Glutamatergic neuron (in vitro differentiated cells): ENCODE measurements at places on chromosomes 16 and 17.

- DNase-seq: no peak
These were observed 114.6 kb downstream of the PITPNC1 start for GRCh38 chr17:67491681-67492024.

- no peak for DNase-seq
These were observed 219.1 kb upstream of the IRX3 start for GRCh38 chr16:54505549-54506213.

DNA sequence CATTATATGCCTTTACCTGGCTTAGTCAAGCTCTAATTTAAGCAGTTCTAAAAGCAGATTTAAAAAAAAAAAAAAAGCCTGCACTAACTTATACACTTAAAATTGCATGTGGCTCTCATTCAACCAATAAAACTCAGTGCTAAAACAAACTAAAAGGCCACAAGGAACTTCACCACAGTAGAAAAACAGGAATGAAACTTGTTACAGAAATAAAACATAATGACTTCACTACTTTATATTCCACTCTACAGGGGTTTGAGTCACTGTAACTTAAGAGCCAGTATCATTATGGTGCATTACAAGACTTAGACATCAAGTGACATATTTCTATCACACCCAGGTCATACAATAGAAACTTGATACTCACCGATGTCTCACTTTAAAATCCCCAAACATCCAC, 11.1 kb downstream of the CA10 start:
- no peak for DNase-seq

- no peak for DNase-seq
These were observed 159.6 kb downstream of the HS3ST2 start for GRCh38 chr16:22973522-22973921.

- DNase-seq: no peak
These were observed 210.3 kb downstream of the SNX29 start for GRCh38 chr16:12186774-12187335.

- DNase-seq: no peak
These were observed 12.0 kb upstream of the IGFBP4 start for GRCh38 chr17:40431231-40431602.

- no peak for DNase-seq
These were observed 110.1 kb downstream of the ADAMTS18 start for GRCh38 chr16:77324729-77325128.

- no peak for DNase-seq
These were observed 254.3 kb downstream of the WWOX start for GRCh38 chr16:78353640-78354275.

DNA sequence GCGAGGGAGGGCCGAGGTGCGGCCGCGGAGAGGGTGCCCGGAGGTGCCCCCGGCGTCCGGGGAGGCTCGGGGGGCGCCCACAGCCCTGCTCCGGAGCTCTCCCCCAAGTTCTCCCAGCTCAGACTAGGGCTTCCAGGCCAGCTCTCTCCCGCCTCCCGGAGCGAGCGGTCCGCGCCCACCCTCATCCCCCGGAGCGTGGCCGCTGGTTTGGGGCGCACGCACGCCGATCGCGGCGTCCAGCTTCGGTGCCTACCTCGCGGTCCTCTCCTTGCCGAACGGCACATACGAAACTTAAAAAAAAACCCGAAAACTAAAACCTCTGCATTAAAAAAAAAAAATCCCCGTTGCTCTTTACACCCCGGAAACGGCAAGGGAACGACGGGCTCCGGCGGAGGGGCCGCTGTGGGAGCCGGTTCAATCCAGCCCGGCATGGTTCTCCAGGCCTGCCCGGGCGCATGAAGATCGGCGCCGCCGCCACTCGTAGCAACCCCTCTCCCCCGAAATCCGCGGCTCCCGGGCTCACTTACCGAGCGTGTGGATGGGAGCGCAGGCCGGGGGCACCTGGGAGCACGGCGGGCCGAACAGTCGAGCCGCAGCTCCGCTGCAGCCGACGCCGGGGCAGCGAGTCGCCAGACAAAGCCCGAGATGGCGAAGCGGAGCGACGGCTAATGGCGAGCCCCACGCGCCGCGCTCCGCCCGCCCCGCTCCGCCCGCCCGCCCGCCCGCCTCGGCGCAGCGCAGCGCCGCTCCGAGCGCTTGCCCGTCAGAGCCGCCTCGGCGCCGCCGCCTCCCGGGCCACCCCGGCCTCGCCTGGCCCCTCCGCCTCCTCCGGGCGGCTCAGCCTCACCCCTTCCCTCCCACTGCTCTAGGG, 973 bp upstream of the UBTF start:
- peak; percentile 35 for DNase-seq

DNA sequence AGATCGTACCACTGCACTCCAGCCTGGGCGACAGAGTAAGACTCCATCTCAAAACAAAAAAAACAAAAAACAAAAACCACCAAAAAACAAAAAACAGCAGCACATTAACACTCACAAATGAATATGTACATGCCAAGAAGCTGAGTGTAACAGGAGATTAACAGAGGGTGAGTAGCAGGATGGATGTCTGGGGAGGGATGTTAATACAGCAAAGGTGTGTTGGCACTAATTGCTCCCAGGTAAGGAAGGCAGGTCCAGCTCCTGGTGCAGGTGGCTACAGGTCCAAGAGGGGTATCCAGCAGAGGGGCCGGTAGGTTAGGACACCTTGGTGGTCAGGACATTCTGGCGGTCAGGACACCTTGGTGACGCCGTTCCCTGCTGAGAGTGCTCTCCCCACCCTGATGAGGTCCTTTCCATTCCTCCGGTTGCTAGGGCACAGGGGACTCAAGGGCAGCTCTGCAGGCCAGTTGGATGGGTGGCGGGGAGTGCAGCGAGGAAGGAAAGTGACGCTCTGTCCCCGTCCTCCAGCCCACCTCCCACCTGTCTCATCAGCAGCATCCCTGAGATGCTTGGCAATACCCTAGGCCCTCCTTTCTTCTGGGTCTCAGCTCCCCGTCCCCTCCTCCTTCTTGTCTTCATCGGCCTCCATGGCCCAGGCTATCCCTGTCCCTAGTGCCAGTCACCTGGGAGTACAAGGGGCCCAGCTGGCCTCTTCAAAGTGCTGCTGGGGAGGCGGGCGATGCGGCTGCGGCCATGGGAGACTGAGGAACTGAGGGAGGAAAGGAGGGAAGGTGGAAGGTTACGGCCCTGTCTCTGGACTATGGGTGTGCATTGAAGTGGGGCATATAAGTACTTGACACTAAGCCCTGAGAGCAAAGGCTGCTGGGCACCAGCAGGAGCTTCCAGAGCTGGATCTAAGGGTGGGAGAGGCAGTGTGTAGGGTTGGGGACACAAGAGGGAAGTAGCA, 10.7 kb upstream of the GFAP start:
- no peak for DNase-seq

DNA sequence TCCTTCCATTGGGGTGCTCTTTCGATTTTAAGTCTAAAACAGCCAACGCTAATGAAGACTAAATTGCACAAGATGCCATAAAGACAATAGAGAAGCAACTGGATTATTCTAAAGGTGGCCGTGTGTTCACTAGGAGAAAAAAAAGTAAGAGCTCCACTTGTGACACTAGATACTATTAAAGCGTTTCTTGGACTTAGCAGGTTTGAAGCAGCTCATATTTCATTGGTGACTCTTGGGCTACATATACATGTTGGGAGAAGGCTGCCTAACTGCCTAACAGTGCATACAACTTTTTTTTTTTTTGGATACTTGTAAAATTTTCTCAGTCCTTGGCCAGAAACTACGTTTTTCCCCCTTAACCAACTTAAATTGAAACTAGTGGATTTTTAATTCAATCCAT, 111.8 kb upstream of the NOG start:
- no peak for DNase-seq

DNA sequence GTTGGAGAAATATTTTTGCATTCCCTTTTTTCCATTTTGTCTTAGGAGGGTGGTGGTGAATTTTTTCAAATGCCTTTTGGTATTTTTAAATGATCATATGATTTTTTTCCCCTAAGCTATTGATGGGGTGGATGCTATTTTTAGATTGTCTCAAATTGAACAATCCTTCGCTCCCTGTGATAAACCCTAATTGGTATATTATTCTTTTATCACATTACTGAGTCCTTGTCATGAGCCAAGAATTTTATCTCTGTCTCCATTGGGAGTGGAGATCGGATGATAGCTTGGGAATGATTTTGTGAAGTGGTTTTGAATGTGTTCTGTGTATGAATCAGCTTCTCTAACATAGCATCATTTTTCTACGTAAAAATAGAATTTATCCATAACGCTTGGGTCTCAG, 15.4 kb downstream of the NECAB2 start:
- DNase-seq: no peak

DNA sequence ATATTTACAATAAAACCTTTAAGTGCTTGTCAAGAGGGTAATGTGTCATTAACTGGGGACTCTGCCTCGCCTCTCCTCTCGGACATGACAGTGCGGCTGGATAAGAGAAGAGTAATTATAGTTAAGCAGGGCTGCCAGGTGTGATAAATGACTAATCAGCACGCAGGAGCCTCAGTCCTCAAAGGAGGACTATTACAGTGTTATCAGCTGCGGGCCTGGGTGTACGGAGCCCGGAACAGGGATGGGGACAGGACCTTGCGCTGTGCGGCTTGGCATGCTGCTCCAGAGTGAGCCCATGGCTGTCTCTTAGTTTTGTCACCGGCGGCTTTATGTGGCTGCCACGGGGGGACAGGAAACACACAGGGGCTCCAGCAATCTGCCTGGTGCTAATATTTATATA, 607.2 kb downstream of the MAF start:
- DNase-seq: no peak

- no peak for DNase-seq
These were observed 8.0 kb downstream of the RNF157 start for GRCh38 chr17:76232342-76232741.

DNA sequence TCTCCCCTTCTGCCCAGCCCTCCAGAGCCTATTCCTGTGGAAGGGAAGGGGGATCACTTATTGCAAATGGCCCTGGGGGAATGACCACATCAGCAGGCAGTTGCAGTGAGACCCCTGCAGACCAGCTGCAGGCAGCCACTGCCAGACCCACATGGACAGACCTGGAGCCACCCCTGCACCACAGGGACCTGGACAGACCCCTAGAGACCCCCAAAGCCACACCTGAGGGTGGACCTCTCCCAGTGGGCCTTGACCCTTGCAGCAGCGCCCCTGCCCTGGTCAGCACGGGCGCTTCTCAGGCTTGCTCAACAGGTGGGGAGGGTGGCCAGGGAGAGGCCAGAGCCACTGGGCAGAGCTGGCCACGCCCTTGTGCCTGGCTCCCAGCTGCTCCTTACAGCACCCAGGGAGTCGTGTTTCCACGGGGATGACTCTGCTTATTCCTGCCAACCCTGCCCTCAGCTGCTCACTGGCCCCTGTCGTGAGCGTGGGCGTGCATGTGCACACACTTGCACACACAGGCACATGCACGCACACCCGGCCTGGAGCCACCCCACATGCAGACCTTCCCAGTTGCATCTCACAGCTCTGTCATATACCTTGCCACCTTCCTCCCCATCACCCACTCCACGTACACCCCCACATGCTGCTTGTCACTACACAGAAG, 1.3 kb upstream of the SCN4A start:
- no peak for DNase-seq

- peak; percentile 71 for DNase-seq
These were observed 24.3 kb upstream of the KRT20 start for GRCh38 chr17:40909351-40909750.

GRCh38 chr17:1590029-1590746, 27.6 kb upstream of the PITPNA start:
- DNase-seq: no peak

GRCh38 chr16:85350973-85351372, 238.7 kb upstream of the CIBAR2 start:
- no peak for DNase-seq

DNA sequence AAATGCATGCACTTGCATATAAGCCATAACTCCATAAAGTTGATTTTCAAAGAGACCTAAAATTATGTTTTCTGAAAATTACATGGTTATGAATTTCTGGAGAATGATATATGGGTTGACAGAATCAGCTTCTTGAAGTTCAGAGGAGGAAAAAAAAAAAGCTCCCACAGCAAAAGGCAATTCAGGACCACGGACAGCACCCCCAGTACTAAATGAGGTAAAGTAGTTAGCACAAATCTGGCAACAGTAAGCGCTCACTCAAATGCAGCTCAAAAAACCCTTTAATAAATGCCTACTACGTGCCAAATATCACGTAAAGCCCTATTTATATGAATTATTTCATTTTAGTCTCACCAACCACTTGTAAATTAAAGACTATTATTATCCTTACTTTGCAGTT, 135.2 kb downstream of the SHISA9 start:
- no peak for DNase-seq

DNA sequence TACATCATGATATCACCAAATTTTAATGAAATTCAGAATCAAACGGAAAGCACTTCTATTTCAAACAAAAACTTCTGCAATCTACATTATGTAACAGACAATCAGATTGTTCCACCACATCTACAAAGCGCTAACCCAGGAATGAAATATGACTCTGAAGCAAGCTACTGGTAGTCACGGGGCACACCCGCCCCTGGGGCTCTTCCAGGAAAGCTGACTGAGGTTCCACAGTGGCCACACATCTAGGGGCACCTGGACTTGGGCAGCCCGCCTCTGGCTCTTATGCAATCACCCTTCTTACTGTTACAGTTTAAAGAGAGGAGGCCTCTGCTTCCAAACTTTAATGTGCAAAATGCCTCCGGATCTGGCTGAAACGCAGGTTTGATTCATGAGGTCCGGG, 27.5 kb downstream of the ZCCHC14 start:
- DNase-seq: no peak

DNA sequence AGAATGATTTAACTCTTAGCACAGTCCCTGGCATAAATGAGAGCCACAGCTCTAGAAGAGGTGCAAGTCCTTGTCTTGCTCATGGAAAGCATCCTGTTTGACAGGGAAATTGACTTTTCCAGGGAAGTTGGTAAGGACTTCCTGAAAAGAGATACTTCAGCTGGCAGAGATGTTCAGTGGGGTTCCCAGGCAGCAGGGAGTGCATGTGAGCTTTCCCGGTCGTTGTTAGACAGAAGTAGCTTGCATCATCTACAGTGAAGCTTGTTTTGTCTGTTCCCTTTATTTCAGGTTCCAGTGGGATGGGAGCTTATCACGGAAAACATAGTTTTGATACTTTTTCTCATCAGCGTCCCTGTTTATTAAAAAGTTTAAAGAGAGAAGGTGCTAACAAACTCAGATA, 22.9 kb downstream of the ALDH3A2 start:
- no peak for DNase-seq

GRCh38 chr16:79012671-79013434, 587.7 kb downstream of the MAF start:
- DNase-seq: no peak

GRCh38 chr17:47829870-47830269, 1.5 kb downstream of the MRPL10 start:
- DNase-seq: no peak

DNA sequence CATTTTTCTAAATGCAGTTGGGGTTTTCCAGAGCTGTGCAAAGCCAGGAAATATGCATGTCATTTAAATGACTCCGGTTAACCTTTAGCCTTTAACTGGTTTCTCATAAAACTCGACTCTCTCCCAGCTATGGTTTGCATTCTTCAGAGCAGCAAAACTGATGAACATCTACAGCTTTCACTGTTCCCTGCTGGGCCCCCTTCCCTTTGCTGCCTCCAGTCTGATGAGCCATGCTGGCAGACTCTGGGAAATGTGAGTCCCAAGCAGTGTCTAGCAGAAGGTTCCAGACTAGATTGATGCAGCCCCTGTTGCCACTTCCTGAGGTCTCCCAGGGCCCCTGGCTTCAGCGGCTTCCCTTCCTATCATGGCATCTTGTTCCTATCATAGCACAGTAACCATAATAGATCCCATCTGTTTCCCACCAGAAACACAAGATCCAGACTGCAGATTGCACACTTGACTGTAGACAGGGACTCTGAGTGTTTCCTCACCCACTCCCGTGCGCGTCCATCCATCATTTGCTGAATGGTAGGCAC, 135.4 kb downstream of the CLEC16A start:
- no peak for DNase-seq
